ENCODE measurements at places on chromosomes 12 and 14. TPM values are rescaled to one million over a fixed set of nuclear protein-coding genes. Genes with fewer than 3 reads are reported as not detected.

MYO1A gene
- not detected for total RNA-seq

TAS2R10 gene
- 0.50 TPM for total RNA-seq

FGD6 gene
- 19.5 TPM for total RNA-seq

IFI27L2 gene
- 56.5 TPM for total RNA-seq

C1S gene
- 887 TPM for total RNA-seq

EFS gene
- 9.6 TPM for total RNA-seq

KCNH5 gene
- total RNA-seq, result not detected

TSHR gene
- 0.36 TPM for total RNA-seq

APOLD1 gene
- 2.1 TPM for total RNA-seq

C12orf60 gene
- total RNA-seq, result 4.1 TPM

ACSM4 gene
- not detected for total RNA-seq

All from motor neuron (in vitro differentiated cells).